ENCODE measurements at places on chromosomes 11 and 22.
A peak's percentile ranks its signal among the peaks of the same experiment; 100 is the strongest.

DNA sequence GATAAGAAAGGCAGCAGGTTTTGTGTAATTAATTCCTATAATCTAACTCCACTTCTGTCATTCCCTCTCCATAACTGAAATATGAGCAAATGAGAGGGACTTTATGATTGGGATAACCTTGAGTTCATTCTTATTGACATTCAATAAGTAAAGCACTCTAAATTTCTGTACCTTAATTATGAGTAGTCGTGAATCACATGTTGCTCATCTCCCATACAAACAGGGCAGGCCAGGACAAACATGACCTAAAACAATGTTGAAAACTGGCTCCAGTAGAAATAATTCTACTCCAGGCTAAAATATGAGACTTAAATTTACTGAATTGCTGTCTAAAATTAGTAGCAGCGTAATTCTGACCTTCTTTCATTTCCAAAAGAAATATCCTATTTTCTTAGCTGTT lies 505.4 kb downstream of the NELL1 start:
- no peak for DNase-seq

- DNase-seq, result peak; percentile 64
These were observed 10.1 kb upstream of the PRSS23 start for GRCh38 chr11:86790195-86790725.

DNA sequence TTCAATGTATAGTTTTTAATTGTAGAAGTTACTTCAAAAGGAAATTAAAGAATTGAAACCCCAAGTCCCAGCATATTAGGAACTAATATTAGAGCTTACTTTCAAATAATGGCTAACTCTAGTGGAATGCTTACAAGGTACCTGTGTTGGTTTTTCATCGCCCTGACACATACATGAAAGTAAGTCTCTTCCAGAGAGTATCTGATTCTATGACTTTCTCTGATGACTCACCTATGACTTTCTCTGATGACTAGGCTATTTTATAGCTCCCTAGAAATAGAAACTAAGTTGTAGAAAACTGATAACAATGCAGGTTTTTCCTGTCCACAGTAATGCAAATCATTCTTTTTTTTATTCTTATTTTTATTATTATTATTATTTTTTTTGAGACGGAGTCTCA lies 33.6 kb upstream of the MMP7 start:
- peak; percentile 73 for DNase-seq

- DNase-seq, result no peak
These were observed 2.1 kb downstream of the MYO7A start for GRCh38 chr11:77129842-77130756.

- peak; percentile 16 for DNase-seq
These were observed 183.2 kb downstream of the MSANTD4 start for GRCh38 chr11:105838668-105839384.

- no peak for DNase-seq
These were observed 59.3 kb downstream of the SLC1A2 start for GRCh38 chr11:35360055-35360530.

GRCh38 chr11:8642196-8642841 lies 40.1 kb downstream of the TRIM66 start:
- DNase-seq, result no peak

DNA sequence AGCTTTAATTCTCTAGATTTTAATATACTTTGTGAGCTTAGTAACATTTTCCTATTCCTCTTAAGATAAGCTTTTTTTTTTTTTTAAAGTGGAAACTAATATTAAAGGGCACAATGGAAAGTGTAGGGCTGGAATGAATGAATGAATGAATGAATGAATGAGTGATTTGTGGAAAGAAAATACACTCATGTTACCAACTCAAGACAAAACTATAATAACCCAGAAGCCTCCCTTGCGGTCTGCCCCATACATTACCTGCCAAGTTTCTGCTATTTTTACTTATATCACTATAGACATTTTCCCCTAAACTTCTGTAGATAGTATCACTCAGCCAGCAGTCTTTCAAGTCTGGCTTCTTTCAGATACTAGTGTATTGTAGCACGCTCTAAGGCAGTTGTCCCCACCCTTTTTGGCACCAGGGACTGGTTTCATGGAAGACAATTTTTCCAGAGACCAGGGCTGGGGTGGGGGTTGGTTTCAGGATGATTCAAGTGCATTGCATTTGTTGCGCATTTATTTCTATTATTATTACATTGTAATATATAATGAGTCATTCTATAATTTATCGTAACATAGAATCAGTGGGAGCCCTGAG lies 932.2 kb downstream of the TBC1D22A start:
- DNase-seq, result no peak

- no peak for DNase-seq
These were observed 145.4 kb upstream of the ZBED5 start for GRCh38 chr11:11003226-11003625.

- DNase-seq, result no peak
These were observed 2.3 kb upstream of the CLPB start for GRCh38 chr11:72436661-72437060.

DNA sequence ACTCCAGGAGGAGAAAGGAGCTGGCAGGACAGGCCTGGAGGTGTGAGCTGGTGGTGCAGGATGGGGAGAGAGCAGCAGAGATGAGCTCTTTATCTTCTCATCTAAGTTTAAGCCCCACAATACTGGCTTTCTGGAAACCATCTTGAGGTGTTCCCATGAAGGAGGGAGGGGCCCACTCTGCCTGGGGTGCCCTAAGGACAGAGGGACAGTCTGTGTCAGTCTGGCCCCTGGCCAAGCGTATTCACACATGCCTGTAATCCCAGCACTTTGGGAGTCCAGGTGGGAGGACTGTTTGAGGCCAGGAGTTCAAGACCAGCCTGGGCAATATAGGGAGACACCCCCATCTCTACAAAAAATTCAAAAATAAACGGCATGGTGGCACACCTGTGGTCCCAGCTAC lies 8.9 kb downstream of the SERHL2 start:
- DNase-seq, result no peak

DNA sequence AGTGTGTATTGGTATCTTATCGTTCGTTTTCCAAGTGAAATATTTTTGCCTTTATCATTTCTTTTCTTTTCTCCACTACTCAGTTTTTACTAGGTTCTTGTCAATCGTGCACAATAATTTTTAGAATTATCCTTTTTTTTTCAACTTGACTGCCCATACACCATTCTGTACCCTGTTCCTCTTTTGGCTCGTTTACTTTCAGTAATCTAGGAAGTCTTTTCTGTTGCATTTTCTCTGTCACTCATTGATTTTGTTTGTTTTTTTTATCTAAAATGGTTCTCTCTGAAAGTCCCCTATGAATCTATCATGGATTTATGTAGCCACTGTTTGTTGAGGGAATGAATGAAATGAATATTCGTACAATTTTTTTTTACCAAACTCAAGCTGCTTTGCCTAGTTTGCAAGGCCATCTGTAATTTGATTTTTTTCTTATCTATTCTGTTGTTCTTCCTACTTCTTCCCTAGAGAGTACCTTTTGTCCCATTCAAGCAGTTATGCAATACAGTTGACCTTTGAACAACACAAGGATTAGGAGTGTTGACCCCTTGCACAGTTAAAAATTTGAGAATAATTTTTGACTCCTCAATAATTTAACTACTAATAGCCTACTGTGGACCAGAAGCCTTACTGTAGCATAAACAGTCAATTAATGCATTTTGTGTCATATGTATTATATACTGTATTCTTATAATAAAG lies 166.3 kb downstream of the TMEM135 start:
- DNase-seq, result no peak

DNA sequence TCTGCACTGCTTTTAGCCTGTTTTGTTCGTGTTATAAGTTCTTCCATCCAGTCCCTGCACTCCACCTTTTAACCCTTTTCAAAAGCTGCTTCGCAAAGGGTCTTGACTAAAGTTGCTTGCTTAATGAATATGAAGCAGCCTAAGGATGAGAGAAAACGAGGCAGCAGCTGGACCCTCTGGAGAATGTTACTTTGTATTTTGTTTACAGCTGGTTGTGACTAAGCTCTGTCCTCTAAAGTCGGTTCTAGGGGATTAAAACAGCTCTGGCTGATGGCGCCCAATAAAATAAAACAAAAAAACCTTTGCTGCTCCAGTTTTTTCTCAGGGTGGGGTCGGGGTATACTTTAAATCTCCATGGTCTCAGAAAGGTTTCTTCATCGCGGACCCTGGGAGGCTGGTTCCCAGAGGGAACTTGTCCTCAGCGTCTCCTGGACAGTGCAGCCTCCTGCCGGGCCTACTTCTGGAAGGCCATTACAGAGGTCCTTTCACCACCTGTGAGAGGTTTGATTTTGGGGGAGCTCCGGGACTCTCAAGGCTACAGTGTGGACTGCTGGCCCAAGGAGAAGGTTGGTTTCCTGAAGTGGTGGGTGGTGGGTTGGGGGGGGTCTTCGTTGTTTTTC lies 836 bp upstream of the RBM4 start:
- peak; percentile 14 for DNase-seq

DNA sequence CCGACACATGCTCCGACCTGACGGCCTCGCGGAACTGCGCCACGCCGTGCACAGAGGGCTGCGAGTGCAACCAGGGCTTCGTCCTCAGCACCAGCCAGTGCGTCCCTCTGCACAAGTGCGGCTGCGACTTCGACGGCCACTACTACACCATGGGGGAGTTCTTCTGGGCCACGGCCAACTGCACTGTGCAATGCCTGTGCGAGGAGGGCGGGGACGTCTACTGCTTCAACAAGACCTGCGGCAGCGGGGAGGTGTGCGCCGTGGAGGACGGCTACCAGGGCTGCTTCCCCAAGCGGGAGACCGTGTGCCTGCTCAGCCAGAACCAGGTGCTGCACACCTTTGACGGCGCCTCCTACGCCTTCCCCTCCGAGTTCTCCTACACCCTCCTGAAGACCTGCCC lies 26.8 kb downstream of the TECTA start:
- DNase-seq, result no peak

GRCh38 chr22:49363526-49364230 lies 464.0 kb downstream of the BRD1 start:
- no peak for DNase-seq

DNA sequence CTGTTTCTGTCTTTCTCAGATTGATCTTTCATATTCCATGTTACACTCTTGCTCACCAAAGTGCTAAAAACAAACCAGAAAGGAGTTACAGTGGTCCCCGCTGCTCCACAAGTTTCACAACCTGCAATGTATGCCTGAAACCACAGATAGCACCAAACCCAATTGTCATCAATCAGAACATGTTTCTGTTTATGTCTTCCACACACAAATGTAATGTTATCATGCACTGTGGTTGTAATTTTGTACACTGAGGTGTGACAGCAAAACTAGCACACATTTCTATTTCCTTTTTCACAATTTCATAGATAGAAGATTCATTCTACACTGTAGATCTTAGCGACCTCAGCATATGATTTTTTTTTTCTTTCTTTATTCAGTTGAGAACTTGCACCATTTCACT lies 1045.9 kb upstream of the RAG2 start:
- no peak for DNase-seq

- no peak for DNase-seq
These were observed 58.9 kb downstream of the PISD start for GRCh38 chr22:31603081-31603525.

DNA sequence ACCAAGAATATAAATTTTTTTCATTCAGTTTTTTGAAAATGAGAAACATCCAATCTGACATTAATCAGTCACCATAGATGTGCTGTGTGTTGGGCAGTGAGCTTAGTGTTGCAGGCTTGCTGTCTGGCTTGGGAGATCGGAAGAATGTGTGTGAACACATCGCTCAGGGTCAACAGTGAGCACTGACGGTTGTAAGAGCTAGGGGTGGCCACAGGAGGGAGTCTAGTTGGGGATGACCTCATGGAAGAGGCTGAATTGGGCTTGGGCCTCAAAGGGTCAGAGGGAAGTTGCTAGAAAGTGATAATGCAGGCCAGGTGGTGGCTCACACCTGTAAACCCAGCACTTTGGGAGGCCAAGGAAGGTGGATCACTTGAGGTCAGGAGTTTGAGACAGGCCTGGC lies 375.4 kb downstream of the DDX10 start:
- DNase-seq, result no peak

DNA sequence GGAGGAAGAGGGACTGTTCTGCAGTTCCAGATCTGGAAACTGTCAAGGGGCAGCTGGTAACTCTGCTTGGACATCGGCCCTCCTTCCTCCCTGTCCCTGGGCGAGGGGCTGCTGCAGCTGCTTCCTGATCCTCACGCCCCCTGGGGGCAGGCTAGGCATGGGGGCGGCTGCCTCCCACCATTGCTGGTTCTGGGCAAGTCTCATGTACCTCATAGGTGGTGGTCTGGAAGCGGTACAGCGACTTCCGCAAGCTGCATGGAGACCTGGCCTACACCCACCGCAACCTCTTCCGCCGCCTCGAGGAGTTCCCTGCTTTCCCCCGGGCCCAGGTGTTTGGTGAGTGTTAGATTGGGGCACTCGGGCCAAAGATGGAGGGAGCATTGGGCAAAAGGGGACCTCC lies 5.0 kb downstream of the SNX15 start:
- DNase-seq, result no peak

- peak; percentile 3 for DNase-seq
These were observed 19.4 kb upstream of the MYO18B start for GRCh38 chr22:25722626-25723025.

- DNase-seq, result no peak
These were observed 20.9 kb downstream of the LRFN4 start for GRCh38 chr11:66877588-66878385.

DNA sequence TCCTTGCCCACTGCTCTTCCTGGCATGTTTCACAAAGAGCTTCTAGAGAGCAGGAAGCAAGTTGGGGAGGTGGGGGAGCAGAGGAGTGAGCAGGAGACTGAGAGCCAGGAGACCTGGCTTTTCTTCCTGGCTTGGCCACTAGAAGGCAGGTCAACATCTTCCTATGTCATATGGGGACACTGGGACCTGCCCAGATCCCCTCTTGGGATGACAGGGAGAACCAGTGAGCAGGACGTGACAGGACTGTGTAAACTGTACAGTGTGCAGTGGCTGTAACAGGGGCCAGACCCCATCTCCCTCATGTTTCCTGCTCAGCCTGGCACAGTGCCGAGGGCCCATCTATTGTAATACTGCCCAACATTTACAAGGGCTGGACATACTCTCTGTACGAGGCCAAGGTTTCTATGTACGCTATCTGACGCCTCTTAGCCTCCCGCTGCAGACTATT lies 29.4 kb downstream of the GDPD5 start:
- DNase-seq, result no peak

GRCh38 chr11:86459682-86460460 lies 85.2 kb downstream of the CCDC81 start:
- peak; percentile 93 for DNase-seq

- peak; percentile 10 for DNase-seq
These were observed 163.4 kb upstream of the SYN3 start for GRCh38 chr22:33221568-33221967.

GRCh38 chr11:128908391-128909246 lies 17.5 kb downstream of the KCNJ5 start:
- peak; percentile 74 for DNase-seq

Data from EH (cell line).